ENCODE measurements at places on chromosomes 5 and 9.

DNA sequence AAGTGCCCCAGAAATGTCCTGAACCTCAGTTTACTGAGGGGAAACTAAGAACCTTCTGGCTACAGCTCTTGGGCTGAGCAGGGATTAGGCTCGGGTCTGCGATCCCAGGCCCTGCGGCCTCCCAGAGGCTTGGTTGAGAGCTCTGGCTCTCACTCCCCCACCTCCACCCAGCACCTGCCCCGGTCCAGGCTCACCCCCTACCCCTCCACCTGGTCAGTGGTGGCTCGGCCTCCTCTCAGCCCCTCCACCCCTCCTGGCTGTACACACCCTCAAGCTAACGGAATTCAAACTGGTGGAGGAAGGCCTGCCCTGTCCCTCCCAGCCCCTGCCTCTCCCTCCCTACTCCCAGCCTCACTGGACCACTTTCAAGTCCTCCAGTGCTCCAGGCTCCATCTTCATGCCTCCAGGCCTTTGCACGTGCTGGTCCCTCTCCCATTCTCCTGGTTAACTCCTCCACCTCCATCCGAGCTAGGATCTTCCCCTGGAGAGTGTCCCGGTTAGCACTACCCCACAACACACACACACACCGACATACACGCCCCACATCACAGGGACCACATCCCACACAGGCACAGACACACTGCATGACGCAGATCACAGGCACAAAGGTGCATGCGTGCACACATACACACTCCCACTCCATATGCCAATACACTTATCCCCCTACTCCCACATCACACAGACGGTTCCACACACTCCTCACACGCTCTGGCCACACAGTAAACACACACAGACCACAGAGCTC is 130.9 kb downstream of the C9orf50 start:
- no peak for DNase-seq

DNA sequence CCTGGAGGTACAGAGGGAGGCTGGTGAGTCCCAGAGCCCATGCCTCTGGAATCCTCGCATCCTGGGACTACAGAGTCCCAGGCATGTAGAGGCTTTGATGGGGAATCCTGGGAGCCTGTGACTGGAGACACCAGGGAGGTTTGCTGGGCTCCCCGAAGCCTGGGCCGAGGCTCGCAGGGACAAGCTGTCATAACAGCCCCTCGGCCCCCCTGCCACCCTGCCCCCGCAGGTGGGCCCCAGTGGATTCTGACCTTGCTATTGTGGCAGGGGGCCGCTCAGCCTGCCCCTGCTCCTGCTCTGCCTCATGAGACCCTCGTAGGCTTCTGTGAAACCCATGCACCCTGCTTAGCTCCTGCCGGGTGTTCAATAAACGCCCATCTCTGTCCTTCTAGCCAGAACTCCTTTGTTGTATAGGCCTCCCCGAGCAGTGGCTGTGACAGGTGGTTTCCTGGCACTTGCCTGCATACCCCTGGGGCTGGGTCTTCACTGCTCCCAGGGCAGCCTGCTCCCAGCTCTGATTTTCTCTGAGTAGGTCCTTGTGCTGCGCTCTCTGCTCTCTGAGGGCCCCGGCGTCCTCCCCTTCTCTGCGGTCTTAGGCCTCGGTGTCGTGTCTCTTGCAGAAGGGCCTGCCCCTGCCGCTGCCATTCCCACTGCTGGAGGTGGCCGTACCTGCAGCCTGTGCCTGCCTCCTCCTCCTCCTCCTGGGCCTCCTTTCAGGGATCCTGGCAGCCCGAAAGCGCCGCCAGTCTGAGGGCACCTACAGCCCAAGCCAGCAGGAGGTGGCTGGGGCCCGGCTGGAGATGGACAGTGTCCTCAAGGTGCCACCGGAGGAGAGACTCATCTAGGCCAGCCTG is 20.4 kb downstream of the CRB2 start:
- DNase-seq, result no peak

- DNase-seq, result peak; percentile 37
These were observed 88.1 kb downstream of the KCNN2 start for GRCh38 chr5:114449860-114450421.

GRCh38 chr9:8492024-8492423 is 692.4 kb upstream of the DMAC1 start:
- no peak for DNase-seq

DNA sequence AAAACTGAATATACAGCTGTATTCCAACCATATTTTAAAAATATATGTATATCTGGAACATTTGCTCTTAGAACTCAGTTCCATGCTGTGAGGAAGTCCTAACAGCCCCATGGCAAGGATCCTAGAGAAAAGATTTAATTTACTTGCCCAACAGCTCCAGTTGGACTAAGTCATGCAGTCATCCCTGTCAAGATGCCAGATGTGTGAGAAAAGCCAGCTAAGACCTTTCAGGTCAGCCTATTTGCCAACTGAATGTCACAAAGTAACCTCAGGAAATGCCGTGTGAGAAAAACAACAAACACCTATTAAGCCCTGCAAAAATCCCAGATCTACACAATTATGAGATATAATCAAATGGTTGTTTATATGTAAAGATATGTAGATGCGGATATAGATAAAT is 416.3 kb downstream of the NR2F1-AS1 start:
- no peak for DNase-seq

GRCh38 chr5:154511984-154512383 is 34.0 kb upstream of the HAND1 start:
- DNase-seq, result no peak

DNA sequence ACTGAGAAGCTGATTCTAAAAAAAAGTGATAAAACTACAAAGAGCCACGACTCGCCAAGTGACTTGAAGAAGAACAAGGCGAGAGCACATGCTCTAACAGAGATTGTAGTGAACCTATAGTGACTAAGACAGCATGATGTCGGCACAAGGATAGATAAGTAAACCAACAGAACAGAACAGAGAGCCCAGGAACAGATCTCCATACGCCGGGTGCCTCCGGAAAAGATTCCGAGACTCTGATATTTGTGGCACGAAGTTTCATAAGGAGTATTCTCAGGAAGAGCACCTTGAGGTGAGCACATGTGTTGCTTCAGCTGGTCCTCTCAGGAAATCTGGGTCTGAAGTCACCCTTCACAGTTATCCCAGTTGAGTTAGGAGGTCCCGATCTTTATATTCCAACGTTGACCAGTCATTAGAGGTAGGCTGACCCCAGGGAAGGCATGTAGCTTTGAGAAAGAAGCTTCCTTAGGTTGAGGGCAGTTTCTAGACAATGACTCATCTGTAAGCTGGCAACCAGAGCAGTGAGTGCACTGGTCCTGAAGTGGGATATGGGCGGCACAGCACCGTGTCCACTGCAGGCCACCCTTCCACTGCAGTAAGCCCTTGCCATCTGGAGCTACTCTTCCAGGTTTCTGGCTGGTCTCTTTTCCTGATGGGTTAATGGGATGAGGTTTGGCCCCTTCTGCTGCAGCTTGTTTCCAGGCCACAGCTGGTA is 13.6 kb upstream of the CLK4 start:
- no peak for DNase-seq

DNA sequence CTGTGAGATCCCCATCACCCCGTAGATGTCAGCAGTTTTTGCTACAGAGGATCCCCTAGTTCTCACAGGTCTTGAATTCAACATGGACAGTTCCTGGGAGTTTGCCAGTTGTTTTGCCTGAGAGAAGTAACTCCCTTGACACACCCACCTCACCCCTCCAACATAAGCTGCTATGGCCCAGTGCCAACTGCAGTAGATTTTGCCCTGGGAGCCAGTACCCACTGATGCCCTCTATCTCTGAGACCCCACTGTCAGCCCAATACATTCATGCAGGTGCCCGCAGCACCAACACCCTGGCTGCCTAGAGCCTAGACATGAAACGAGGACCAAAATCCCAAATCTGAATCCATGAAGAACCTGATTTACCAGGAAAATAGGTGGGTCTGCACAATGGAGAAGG is 583.9 kb upstream of the CTNND2 start:
- DNase-seq, result no peak

GRCh38 chr9:69016191-69017096 is 2.5 kb upstream of the PRKACG start:
- DNase-seq, result no peak

- DNase-seq, result no peak
These were observed 101.5 kb upstream of the ZNF462 start for GRCh38 chr9:106761493-106761892.

DNA sequence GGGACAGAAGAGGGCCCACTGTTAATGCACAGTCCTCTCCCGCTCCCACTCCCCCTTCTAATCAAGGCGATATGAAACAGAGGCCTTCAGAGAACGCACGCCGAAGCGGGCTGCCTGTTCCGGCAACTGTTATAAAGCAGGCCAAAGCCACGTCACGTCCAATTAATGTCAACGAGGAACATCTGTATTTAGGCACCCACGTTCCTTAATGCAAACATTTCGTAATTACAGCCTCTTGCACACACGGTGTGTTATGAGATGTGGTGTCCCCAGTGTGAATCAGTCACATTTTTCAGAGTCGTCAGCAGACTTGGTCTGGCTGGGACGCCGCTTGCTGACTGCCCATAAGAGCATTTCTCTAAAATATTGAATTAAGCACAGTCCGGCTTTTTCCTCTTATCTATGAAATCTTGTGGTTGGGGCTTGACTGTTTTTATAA is 339.0 kb downstream of the NSG2 start:
- DNase-seq, result no peak

DNA sequence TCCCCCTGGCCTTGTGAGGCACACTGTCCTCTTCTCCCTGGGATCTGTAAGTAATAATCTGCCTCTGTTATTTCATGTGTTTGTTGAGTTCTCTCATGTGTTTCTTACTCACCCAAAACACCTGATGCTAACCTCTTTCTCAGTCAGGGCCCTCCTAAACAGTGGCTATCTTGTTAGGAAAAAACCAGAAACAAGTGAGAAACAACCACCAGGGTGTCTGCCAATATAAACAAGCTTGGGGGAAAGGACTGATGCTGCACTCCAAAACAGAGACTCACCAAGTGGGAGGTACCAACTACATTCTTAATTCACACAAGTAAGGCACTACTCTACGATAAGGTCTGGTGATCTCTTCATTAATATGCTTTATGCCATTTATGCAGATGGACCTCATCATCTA is 564.4 kb downstream of the SEMA5A start:
- DNase-seq, result no peak

DNA sequence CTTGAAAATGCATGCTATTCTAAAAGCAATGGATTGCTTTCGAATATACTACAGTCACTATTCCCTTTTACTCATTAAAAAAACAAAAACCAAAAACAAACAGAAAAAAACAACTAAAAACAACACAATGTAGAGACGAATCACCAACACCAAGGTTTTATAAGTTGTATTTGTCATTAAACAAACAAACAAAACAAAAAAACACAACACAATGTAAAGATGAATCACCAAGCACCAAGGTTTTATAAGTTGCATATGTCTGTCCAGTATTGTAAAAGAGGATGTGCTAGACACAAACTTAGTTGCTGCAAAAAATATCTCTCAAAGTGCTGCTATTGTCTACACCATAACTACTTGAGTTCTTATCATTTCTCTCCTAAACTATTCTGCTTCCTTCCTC is 1269.2 kb downstream of the EFNA5 start:
- no peak for DNase-seq

GRCh38 chr5:36894954-36895353 is 18.4 kb downstream of the NIPBL start:
- DNase-seq, result no peak

GRCh38 chr9:40884072-40884901 is 244.2 kb downstream of the FOXD4L6 start:
- DNase-seq, result no peak

GRCh38 chr5:36462295-36463021 is 143.9 kb upstream of the SLC1A3 start:
- no peak for DNase-seq

GRCh38 chr9:79768194-79768593 is 196.4 kb downstream of the TLE4 start:
- no peak for DNase-seq

DNA sequence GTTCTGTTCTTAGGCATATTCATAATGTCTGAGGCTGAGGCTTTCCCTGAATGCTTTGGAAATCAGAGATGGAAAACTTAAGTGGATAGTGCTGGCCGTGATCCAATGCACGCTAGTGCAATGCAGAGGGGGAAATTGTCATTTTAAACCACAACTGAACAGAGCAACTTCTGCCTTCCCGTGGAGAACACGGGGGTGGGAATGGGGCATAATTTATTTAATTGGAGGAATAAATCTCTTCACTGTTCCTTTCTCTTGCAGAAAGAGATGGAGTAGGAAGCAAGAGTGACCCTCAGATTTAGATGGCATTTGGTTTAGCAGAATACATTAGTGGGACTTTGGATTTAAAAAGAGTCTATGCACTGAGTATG is 22.9 kb upstream of the NREP start:
- no peak for DNase-seq

DNA sequence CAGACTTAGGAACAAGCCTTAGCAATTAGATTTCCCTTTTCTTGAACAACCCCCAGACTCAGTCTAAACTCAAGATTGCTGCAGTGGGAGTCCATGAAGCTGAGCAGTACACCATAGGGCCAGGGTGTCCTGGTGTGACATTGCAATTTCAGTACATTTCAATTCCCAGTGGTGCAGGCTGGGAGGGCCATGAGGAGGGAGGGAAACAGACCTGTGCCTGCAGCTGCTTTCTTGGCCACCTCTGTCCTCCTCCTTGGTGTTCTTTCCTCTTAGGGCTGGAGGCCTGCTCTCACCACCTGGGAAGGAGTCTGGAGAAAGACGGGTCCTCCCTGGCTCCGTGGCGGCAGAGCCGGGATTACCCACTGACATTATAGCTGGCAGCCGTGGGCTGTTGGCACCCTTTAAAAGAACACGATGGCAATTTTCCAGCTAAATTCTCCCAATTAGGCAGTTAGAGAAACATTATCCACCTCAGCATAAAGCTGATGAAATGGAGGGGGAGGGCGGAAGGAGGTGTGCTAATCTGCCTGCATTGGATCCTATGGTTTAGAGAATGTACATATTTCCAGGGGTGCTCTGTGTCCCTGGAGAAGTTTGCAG is 186.4 kb downstream of the SLIT3 start:
- DNase-seq, result no peak

DNA sequence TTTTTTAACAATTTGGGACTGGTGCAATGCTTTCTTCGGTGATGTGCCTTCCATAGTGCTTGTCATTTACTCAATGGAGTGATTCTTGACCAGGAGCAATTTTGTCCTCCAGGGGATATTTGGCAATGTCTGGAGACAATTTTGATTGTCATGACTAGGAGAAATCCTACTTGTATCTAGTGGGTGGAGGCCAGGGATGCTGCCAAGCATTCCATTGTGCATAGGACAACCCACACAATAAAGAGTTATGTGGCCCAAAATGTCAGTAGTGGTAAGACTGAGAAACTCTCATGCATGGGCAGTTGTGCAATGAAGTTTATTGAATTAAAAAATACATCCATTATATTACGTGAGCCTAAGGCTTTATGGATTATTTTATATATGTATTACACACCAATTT is 70.5 kb downstream of the FOCAD start:
- no peak for DNase-seq

DNA sequence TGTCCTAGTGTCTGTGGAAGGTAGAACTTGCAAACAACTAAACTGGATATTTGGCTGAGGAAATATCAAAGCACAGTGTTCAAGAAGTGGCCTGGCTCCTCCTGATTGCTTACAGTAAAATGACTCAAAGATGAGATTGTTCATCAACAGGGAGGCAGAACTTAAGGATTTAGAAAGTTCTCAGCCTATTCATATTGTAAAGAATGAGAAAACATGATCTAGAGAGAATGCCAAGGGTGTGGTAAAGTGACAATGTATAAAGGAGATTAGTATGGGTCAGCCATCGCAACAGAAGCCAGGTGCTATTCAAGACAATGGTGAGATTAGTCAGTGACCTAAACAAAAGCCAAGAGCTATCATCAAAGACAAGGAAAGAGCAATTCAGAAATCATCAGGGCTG is 372.3 kb downstream of the SPOCK1 start:
- DNase-seq, result no peak

- no peak for DNase-seq
These were observed 272.8 kb downstream of the TAF11L14 start for GRCh38 chr5:17907094-17907493.

Measured in stimulated activated CD4-positive, alpha-beta T cell treated with anti-CD3 and anti-CD28 coated beads, Interleukin-15, amount 100 ng/mL, for 48 hours (primary cell).